Peyer's patch (tissue), 4 donors: ENCODE measurements at places on chromosomes 16 and 17.

- no peaks in the 10 kb centered on the region for H3K27me3 ChIP-seq
- DNase-seq, result no peak
- no peaks in the 10 kb centered on the region for H3K36me3 ChIP-seq
- H3K4me1 ChIP-seq, result no peaks in the 10 kb centered on the region
These were observed 581.4 kb downstream of the CDH11 start for GRCh38 chr16:64540434-64540833.

- DNase-seq, result no peak
- H3K27me3 ChIP-seq, result no peaks in the 10 kb centered on the region
- no peak overlapping the region for H3K27ac ChIP-seq
These were observed 81.8 kb downstream of the AKAP1 start for GRCh38 chr17:57166803-57167202.

DNA sequence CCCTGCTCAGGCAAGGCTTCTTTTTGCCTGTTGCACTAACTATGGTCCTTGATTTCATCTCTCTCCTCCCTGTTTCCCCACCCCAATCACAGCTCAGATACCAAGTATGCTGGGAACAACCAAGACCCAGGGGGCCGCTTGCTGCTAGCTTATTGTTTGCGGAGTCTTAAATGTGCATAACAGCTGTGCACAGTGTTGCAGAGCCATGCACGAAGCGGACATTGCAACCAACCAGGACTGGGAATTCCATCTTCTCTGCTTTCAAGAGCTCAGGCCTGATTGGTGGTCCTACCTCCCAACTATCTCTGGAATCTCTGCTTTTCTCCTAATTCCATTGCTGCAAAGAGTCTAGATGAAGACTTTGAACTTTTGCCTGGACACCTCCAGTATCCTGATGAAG lies 281.3 kb upstream of the TNRC6C start:
- H3K4me1 ChIP-seq, result no peaks in the 10 kb centered on the region
- H3K36me3 ChIP-seq, result no peaks in the 10 kb centered on the region
- no peak overlapping the region for H3K4me3 ChIP-seq

- no peaks in the 10 kb centered on the region for H3K4me1 ChIP-seq
- no peak for DNase-seq
- no peak overlapping the region for H3K4me3 ChIP-seq
- no peaks in the 10 kb centered on the region for H3K27me3 ChIP-seq
- H3K36me3 ChIP-seq, result no peaks in the 10 kb centered on the region
These were observed 62.8 kb upstream of the SIAH1 start for GRCh38 chr16:48447940-48448536.

GRCh38 chr16:80263848-80264694 lies 276.7 kb upstream of the DYNLRB2 start:
- H3K36me3 ChIP-seq, result no peaks in the 10 kb centered on the region
- H3K4me1 ChIP-seq, result peaks cover 7% of the 10 kb centered on the region
- no peaks in the 10 kb centered on the region for H3K27me3 ChIP-seq
- no peak overlapping the region for H3K27ac ChIP-seq
- no peak for DNase-seq

DNA sequence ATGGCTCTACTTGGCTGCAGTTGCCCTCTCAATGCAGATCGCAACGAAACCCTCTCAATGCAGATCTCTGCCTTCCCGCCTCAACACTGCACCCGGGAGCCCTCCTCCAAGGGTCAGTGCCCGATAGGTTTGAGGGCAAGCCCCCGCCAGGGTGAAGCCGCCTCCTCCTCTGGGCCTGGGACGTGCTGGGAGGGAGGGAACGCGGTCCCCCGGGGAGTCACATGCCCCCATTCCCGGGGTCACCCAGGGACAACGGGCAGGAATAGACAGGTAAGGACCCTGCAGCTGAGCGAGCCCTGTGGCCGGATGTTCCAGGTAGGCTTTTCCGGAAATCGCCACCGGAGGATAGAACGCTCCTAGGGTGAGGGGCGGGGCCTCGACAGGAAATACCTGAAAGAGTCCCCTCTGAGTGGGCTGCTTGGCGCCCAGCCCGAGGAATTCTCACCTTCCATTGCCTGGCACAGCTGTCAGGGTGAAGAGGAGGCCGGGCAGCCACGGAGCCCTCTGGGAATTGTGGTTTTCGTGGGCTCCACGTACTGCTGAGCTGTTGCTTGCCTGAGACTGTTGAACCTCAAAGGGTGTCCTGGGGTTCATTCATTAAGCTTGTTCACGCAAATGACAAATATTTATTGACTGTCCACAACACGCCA lies 12.8 kb downstream of the ZNF174 start:
- no peak for DNase-seq
- no peaks in the 10 kb centered on the region for H3K4me1 ChIP-seq
- no peak overlapping the region for H3K4me3 ChIP-seq
- no peak overlapping the region for H3K27ac ChIP-seq
- H3K36me3 ChIP-seq, result no peaks in the 10 kb centered on the region
- no peaks in the 10 kb centered on the region for H3K27me3 ChIP-seq

DNA sequence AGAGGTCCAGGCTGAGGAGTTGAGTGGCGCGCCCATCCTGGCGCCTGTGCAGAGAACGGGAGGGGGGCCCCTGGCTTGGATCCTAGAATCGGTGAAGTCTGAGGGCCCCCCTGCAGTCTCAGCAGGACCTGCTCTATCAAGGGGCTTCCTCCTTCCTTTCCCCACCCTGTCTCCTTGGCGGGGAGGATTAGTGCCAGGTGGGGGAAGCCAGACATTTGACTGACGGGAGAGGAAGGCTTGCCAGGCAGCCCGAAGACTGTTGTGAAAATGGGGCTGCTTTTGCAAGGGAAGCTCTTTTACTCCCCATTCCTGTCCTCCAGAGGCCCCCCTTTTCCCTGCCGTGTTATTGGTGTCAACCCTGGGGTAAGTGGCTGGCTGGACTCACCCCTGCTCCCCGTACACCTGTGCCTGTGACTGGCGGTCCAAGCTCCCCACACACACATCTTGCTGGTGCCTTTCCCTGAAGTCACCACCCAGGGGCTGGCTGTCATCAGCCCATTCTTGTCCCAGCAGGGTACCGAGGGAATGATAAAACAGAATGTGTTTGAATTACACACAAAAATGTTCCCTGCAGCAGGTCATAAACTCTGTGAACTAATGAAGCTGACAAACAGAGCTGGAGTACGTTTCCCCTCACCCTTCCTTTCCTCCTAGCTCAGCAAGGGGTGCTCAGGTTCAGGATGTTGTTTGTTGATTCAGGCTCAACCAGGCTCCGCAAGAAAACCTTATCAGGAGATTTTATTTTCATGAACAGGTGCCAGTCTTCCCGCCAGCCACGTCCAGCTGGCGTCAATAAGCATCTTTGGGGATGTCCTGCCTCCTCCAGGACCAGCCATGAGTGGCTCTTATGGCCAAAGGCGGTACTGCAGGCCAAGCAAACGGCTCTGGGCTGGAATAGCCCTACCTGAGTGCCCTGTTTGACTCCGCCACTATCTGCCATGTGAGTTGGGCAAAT lies 4.4 kb upstream of the ARMC7 start:
- no peak overlapping the region for H3K27ac ChIP-seq
- H3K4me1 ChIP-seq, result no peaks in the 10 kb centered on the region
- no peak overlapping the region for H3K4me3 ChIP-seq
- DNase-seq, result peak; percentile 82
- no peaks in the 10 kb centered on the region for H3K27me3 ChIP-seq

GRCh38 chr17:34068571-34068970 lies 186.5 kb upstream of the CCL2 start:
- H3K4me1 ChIP-seq, result no peaks in the 10 kb centered on the region
- H3K27ac ChIP-seq, result no peak overlapping the region
- no peak overlapping the region for H3K4me3 ChIP-seq
- no peak for DNase-seq

GRCh38 chr17:38676706-38677504 lies 2.1 kb upstream of the EPOP start:
- H3K4me1 ChIP-seq, result peaks cover 15% of the 10 kb centered on the region
- H3K36me3 ChIP-seq, result no peaks in the 10 kb centered on the region

DNA sequence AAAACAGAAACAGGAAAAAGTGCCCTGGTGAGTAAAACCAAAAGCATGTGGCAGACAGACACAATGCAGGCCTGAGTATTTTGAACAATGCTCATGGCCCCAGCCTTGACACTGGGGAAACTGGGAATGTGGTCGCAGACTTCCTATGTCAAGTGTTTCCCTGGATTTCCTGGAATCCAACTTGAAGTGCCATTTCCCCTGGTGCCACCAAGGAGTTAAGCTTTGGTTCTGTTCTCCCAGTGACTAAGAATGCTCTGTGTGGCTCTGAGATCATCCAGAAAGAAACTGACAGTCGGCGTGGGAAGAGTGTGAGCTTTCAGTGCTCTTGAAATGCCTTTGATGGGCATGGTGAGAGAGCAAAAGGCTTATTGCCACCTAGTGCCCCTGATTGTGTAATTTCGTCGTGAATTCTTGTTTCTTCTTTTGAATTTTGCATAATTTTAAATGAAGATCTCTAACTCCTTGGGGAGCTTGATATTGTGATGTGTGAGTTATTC lies 96.0 kb downstream of the YPEL2 start:
- H3K27me3 ChIP-seq, result no peaks in the 10 kb centered on the region
- H3K4me1 ChIP-seq, result no peaks in the 10 kb centered on the region
- H3K4me3 ChIP-seq, result no peak overlapping the region
- peak overlapping the region; percentile 49 for H3K27ac ChIP-seq
- H3K36me3 ChIP-seq, result no peaks in the 10 kb centered on the region
- no peak for DNase-seq
